ENCODE measurements at places on chromosomes 5 and 9.

DNA sequence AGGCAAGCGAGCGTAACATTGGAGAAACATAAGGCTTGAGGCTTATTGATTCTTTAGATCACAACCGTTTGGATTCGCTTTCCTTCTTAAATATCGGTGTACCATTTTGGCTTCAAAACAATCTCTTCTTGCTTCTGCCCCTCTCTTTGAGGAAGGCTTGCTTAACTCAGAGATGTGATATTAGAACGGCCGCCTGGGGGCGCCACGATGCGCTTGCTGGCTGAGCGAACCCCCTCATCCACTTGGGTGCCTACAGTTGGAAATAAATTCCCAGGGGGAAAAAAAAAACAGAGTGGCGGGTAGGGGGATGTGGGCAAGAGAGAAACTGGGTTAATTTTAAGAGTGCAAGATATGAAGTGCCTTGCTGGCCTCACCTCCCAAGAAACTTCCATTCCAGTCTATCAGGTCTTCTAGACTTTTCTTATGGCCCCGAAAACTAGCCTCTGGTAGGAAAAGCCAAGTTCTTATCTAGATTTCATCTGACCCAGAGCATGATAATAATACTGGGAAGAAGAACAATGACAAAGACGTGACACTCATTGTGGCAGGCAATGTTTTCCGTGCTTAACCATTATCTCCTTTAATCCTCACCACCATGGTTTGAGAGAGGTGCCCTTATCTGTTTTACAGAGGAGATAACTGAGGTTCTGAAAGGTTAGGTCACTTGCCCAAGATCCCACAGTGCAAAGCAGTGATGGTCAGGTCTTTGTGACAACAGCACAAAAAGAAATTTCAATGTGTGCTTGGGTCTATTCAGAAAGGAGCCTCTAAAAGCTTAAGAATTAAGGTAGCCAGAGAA is 115.8 kb downstream of the DPYSL3 start:
- DNase-seq: no peak

- DNase-seq: no peak
Observed at GRCh38 chr5:110925916-110926315, 145.6 kb upstream of the TSLP start.

- no peak for DNase-seq
Observed at GRCh38 chr5:158068964-158069363, 210.0 kb upstream of the CLINT1 start.

- no peak for DNase-seq
Observed at GRCh38 chr5:26390608-26391007, 647.8 kb downstream of the CDH9 start.

Data from stimulated activated CD4-positive, alpha-beta T cell treated with anti-CD3 and anti-CD28 coated beads, Interleukin-4, amount 100 ng/mL, for 24 hours (primary cell).